ENCODE measurements at places on chromosomes 4 and X. TPM values are rescaled to one million over a fixed set of nuclear protein-coding genes. Genes with fewer than 3 reads are reported as not detected.

GRCh38 chr4:13087041-13087440, 397.1 kb downstream of the RAB28 start:
- no peak for DNase-seq

- DNase-seq, result no peak
Observed at GRCh38 chr4:144739511-144740033, 93.6 kb downstream of the HHIP start.

DNA sequence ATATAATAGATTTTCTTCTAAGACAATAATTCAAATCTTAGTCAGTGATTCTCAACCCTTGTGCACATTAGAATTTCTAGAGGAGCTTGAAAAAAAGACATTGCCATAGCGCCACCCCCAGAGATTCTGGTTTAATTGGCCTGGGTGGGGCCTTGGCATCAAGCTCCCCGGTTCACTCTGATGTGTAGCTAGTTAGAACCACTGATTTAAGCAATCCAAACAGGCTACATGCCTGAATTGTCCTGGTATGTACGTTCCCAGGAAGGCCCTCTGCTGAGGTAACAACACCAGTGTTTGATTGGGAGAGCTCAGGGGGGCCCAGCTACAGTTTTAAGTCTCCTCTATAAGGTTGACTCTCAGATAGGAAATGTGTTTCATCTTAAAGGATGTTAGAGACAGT, 1.3 kb upstream of the ATP10D start:
- no peak for DNase-seq

- DNase-seq, result no peak
Observed at GRCh38 chr4:185896817-185897488, 85.0 kb upstream of the SORBS2 start.

DNA sequence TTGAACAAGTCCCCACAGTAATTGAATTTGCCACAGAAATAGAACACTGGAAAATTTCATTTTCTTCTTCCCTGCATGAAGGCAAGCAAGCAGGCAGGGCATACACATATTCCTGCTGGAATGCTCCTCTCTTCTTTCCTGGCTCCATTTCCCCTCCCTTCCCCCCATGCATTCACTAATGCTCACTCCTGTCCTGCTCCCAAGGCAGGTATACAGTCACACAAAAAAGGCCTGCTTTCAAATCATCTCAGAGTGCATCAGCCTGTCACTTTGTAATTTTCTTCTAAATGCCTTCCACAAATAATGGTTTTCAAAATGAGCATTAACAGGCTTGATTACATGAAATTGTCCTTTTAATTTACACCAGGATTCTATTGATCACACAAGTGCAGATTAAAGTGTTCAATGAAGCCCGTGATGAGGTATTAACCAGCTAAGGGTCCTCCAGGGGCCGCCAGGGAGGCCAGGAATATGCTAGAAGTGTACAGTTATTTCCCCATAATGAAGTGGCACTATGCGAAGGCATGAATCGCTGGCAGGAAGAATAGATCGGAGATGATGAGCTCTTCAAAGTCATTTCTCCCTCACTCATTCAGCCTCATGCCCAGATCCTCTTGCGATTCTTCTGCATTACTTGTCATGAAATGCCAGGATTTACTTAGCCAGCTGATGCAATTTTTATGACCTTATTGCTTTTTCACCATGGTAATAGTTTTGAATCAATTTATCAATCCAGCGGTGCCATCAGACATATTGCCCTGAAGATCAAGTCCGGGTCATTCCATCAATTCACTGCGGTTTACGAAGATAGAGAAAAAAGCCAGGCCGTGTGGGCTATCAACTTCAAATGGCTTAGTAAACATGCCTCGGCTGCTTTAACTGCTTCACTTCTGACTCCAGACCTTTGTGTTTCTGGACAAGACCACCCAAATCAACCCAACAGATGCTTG, 243.5 kb downstream of the GPAT3 start:
- no peak for DNase-seq

DNA sequence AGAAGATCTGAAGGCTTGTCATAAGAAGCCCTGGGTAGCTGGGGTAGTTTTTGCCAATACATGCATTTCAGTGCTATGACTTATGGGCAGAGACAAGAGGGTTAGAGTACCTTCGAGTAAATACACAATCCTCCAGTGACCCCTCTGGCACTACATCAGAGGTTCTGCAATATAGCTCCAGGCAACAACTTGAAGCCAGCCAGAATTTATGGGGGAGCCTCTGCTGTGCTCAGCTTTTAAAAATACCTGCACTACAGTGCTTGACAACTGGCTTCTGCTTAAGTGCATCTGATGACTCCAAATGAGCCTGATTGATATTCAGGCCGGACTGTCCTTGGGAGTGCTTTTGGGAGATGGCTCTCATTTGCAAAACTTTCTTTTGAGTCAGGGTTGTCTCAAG, 44.9 kb upstream of the SMAD1 start:
- DNase-seq, result no peak

GRCh38 chr4:64718091-64718490, 308.8 kb upstream of the TECRL start:
- no peak for DNase-seq

DNA sequence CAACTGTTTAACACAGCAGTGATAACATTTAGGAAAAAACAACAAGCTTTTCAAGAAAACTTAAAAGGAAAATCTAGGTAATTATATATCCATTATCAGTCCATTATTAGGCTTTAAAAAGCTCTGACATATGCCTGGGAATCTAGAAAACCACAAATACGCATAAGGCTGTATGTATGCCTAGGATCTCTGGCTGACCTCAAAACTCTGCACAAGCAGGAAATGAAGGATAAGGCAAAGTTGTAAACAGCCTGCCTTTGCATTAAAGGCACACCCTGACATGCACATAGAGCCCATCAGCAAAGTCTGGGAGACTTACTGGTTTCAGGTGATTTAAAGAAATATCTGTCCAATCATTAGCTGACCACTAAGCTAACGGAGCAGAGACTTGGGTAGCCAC, 14.0 kb downstream of the TIMP1 start:
- no peak for DNase-seq

DNA sequence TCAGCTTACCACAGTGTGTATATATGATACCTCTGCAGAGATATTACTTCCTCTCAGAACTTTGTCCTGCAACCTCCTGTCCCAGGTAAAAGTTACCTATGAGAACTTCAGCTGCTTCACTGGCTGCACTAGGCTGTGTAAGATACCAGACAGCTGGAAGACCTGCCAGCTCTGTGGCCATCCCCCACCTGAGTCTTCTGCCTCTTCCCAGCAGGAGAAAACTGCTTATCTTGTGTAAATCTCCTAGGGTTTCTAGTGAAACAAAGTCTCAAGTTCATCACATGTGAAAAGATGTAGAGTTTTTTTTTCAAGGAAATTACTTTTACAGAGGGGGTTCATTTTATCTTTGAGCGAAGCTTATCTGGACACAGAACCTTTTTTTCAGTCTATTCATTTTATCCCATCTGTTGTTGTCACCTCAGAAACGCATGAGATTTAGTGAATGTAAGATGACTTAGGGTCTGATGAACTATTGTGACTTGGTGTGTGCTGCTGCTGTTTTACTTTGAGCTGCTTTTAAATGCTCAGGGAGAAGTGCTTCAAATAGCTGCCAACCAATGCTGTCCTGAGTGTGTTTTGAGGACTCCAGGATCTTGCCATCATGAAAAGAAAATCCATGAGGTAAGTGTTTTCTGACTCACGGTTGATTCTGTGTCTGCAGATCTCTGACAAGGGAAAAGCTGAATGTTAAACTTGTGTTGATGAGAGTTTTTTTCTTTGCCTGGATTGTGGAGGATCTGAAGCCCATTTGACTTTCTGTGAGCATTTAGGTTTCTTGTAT, 187.8 kb downstream of the FRAS1 start:
- DNase-seq, result no peak

The CLCN4 gene
- total RNA-seq, result 11.2 TPM

The USP17L22 gene
- not detected for total RNA-seq

DNA sequence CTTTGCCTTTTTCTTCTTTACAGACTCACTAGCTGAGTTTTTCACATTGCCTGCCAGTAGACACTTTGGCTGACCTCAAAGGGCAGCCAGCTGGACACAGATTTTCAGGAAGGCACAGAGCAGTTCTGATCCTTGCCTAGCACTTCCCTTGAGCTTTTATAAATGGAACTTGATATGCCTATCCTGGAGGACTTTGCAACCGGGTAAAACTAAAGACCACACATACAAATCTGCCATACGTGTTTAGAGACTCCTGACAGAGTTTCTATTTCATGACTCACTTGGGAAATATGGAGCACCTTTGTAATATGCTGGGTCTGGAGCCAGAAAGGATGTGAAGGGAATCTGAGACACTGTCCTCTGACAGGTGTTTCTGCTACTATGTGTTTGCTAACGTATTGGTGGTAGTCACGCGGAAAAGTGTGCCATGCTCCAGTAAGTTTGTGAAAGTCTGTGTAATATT, 56.7 kb upstream of the RASSF6 start:
- no peak for DNase-seq

The ZDHHC15 gene
- 3.5 TPM for total RNA-seq

The WAS gene
- 0.63 TPM for total RNA-seq

The TSPAN6 gene
- total RNA-seq, result 58.1 TPM

The RADX gene
- total RNA-seq, result 3.5 TPM

- DNase-seq, result no peak
Observed at GRCh38 chr4:125483278-125483677, 168.5 kb downstream of the FAT4 start.

- no peak for DNase-seq
Observed at GRCh38 chr4:121551881-121552280, 144.9 kb downstream of the ANXA5 start.

DNA sequence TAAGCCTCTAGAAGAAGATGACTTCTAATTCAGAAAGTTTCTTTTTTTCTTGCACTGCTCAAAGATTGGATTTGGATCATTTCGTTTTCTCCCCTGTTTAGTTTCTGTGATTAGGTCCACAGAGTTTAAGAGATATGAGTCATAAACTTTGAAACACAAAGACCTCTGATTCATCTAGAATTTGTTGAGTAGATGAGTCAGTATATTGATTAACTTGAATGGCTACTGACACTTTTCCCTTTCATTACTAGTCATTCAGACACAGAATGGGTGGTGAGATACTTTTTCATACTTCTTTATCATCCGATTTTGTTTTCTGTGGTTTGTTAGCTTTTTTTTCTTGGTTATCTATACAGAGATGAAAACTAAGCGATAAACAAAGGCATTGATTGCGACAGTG, 34.1 kb upstream of the AFF2 start:
- DNase-seq, result no peak

DNA sequence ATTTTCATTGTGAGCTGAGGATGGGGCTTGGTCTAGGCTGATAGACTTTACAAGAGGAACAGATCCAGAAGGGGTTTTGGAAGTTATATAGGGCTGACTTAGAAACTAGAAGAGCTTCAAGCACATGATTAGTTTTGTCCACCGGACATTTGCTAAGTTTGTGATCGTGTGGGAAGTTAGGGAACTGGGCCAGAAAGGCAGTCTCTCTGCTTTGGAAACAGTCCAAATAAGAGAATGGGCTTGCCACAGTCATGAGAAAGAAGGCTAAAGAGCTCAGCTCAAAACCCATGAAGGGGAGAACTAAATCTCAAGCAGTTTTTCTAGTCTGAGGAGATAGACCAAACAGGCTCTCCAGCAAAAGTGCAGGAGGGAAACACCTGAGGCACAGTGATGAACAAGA, 67.8 kb downstream of the ZNF674 start:
- no peak for DNase-seq

DNA sequence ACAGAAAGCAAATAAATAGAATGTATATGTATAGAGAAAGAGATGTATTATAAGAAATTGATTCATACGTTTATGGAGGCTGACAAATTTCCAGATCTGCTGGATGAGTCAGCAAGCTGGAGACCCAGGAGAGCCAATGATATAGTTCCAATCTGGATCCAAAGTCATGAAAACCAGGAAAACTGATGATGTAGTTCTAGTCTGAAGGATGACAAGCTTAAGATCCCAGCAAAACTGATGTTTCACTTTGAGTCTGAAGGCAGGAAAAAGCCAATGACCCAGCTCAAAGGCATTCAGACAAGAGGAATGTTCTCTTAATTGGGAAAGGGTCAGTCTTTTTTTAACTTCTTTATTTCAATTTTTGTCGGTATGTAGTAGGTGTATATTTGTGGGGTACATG, 102.6 kb downstream of the LHFPL1 start:
- no peak for DNase-seq

DNA sequence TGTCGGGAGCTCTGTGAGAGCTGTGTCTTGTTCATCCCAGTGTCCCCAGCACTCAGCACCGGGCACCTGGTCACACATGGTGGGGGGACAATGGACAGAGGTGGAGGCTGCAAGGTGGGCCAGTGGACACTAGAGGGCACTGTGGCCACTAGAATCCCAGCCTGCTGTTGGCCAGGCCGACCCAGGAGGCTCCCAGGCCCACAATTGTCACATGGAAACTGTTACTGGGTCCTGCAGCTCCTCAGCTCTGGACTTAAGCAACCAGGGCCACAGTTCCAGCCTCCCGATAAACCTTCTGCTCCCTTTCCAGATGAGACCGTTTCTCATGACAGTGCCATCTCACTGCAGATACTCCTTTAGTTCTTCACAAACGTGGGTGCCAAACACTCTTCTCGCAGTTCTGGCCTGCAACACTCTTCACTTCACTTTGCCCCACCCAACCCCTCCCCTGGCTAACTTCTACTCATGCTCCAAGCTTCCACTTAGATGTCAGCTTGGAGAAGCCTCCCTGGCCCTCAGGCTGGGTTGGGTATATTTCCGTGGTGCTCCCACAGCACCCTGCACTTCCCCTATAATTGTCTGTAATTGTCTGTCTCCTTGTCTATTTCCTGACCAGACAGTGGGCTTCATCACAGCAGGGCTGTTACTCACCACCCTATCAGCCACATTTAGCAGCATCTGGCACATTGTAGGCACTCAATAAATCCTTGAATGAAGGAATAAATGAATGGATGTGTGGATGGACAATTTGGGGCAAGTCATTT, 3.5 kb upstream of the IQSEC2 start:
- DNase-seq, result peak; percentile 77

- DNase-seq, result no peak
Observed at GRCh38 chr4:119625761-119626160, 2.8 kb downstream of the PDE5A start.

GRCh38 chrX:49934148-49934547, 11.8 kb downstream of the CLCN5 start:
- DNase-seq, result no peak

GRCh38 chr4:125096662-125097061, 218.1 kb upstream of the FAT4 start:
- no peak for DNase-seq

DNA sequence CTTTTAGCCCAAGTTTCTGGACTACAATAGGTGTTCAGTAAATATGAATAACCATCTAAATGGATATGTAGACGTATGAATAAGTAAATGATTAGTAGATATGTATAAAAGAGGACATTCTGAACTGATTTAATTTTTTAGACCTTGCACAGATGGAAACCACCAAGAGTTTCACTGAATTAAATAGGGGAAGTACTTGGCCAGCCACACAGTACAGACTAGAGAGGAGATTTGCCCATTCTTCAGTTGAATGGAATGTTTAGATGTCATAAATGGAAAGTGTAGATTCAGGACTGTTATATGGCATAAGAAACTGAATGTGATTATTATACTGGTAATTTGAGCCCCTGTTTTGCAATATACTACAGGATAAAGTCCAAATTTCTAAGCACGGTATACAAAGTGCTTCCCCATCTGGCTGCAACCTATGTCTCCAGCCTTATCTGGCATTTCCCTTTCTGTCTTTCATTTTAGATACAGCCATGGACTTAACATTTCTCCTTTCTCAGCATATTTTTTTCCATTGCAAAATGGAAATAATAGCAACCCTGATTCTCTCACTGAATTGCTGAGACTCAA, 137.8 kb upstream of the HS3ST1 start:
- no peak for DNase-seq

The PTPN13 gene
- 57.9 TPM for total RNA-seq

Measured in H1 (cell line).